ENCODE measurements at places on chromosomes 6 and 20.

DNA sequence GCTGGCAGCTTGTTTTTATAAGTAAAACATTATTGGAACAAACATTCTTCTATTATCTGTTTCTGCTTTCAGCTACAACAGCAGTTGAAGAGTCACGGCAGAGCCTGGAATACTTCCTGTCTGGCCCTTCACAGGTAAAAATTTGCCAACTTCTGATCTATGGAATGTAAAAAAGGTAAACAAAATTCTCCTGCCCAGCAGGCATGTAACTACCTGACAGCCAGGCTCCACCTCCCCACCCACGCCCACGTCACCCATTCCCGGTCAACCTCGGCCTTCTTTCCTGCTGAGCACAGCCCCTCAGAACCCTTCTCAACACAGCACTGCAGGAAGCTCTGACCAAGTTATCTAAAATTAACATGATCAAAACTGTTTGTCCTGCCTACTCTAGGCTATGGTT lies 166.0 kb downstream of the DLL1 start:
- no peak for DNase-seq

DNA sequence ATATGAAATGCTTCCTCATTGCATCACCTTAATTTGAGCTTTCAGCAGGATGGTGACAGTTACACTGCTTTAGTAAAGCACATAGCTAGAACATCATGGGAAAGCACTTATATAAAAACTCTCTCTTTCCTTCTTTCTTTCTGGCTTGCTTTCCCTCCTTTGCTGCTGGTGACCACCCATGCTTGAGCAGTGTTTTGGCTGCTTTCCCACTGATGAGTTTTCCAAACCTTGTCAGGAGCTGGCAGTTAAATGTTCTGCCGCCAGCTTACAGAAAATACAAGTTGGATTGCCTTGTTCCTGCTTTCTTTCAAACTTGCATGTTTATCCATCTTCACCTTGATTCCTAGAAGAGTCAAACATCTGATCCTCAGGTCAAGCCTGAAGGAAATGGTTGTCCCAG lies 323.9 kb downstream of the FOXA2 start:
- no peak for DNase-seq

DNA sequence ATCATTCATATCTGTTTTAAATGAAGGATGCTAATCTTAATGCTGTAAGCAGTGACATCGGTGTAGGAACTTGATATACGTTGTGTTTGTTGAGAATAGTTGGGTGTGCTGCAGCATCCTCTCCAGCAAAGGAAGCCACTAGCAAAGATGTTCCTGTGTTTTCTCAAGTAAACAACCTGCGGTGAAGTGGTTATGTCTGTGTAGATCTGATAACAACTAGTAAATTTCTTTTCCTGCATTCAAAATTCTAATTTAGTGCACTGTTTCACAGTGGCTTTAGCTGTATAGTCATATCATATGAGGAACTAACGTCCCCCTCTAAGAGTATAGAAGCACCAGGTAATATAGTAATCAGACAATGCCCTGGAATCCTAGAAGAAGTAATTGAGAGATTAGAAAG lies 38.7 kb downstream of the NCOA7 start:
- no peak for DNase-seq

- DNase-seq: no peak
These were observed 94.8 kb upstream of the SSTR4 start for GRCh38 chr20:22940350-22940749.

GRCh38 chr20:61977419-61977786 lies 88.3 kb downstream of the TAF4 start:
- DNase-seq: no peak

DNA sequence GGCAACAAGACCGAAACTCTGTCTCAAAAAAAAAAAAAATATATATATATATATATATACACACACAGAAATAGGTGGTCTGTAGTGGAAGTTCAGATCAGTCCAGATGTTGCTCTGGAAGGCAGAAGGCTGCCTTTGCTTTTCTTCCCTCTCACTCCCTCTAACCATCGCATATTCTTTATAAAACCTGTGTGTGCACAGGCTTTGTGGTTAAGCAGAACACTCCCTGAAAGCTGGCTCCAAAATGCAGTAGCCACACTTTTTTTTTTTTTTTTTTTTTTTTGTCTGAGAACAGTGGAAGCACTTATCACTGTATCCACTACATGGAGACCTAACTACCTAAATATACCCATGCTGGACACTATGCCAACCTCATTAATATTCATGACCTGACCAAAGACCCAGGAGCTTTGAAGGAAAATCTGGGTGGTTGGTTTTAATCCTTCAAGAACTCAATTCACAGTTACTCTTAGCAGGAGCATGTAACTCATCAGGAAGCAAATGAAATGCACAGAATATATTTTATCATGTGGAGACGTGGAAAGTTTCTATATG lies 20.0 kb upstream of the GFOD1 start:
- no peak for DNase-seq

GRCh38 chr6:88244721-88245120 lies 78.6 kb upstream of the CNR1 start:
- no peak for DNase-seq
